ENCODE measurements at places on chromosomes 2 and 18.

- peak; percentile 46 for DNase-seq
These were observed 759.4 kb downstream of the ADCYAP1 start for GRCh38 chr18:1663879-1664705.

- no peak for DNase-seq
These were observed 48.7 kb upstream of the ZNF385B start for GRCh38 chr2:179909845-179910734.

- DNase-seq, result peak; percentile 40
These were observed 249.7 kb upstream of the OSR1 start for GRCh38 chr2:19607931-19608771.

- DNase-seq, result no peak
These were observed 6.6 kb upstream of the SEMA4C start for GRCh38 chr2:96876269-96877041.

GRCh38 chr2:1607971-1608688 lies 136.2 kb downstream of the PXDN start:
- DNase-seq, result peak; percentile 85

DNA sequence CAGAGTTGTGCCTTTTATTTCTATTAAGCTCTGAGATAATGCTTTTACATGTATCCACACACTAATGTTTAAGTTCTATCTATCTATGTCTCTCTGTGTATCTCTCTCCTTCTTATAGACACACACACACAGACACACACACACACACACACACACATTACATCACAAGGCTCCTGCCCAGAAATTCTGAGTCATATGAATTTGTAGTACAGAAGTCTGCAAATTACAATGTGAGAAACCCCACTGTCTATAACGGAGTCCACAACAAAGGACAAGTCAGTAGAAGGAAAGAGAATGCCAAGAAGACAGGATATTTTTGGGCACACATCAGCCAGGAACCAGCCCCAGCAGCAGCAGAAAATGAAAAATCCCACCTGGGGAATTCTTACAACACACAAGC lies 142.4 kb downstream of the EN1 start:
- DNase-seq, result peak; percentile 39

GRCh38 chr18:39589496-39589895 lies 2023.9 kb upstream of the CELF4 start:
- DNase-seq, result no peak

- no peak for DNase-seq
These were observed 128.4 kb upstream of the FAM98A start for GRCh38 chr2:33727361-33728032.

DNA sequence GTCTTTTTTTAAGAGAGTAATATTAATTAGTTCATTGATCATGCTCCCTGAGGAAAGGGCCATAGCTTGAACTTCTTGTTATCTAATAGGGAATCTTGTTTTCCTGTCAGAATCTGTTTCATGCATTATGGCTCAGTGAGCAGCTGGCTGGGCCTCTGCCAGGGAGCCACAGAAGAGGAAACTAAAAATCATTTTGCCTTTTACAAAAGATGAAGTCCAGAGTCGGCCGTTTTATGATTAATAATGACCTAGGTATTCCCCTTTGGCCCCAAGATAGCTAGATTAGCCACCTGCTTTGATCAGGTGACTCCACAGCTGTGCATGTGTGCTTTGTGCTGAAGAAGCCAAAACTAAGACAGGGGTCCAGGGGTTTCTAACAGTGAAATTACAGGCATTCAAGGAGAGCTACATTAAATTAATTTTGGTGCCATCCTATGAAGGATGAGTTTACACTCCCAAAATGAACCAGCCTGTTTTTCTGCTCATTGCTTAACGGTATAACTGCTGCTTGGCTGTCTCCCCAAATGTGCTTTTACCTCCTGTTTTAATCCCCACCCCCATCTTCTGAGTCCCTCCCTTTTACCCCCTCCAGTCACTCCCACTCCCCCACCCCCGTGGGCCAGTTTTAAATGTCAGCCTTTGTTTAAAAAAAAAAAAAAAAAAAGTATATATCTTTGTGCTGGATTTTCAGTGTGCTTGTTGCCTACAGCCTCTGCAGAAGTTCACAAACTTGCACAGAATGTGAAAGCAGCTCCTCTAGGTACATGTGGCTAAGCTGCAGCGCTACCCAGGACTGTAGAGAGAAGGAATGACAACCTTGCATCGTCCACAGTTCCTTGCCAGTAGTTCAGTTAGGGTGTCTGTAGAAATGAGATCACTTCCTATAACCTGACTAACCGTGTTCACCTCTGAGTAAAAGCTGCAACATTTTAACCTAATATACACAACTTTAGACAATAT lies 93.1 kb downstream of the CABLES1 start:
- peak; percentile 40 for DNase-seq

- no peak for DNase-seq
These were observed 17.9 kb downstream of the PIAS2 start for GRCh38 chr18:46899274-46899948.

DNA sequence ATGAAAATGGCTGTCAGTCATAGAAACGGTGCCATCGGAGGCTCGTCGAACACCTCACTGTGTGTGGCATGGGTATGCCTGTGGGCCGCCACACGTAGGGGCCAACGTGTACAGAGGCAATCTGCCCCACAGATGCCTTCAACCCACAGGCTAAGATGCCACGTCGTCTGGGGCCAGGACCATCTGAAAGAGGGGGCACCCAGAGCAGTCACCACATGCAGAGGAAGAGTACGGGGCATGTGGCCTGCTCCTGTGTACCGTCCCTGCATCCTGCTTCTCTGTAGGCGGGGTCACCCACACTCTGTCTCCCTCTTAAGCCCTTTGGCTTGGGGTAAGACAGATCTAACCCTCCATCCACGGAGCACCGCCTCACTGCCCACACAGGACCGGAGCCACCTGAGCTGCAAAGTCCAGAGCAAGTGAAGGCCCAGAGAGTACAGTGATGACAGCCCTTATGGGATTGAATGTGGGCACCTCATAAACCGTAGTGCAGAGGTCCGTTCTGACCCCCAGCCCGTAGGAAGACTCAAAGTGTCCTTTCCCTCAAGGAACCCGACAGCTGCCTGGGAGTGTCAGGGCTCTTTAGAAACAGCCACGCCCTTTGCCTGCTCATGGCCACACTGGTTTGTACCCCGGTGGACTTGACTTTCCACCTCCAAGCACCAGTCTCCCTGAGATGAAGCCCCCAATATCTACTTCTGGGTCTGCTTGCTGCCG lies 66.2 kb downstream of the TWIST2 start:
- DNase-seq, result no peak

- no peak for DNase-seq
These were observed 66.7 kb downstream of the BIRC6 start for GRCh38 chr2:32423536-32423935.

DNA sequence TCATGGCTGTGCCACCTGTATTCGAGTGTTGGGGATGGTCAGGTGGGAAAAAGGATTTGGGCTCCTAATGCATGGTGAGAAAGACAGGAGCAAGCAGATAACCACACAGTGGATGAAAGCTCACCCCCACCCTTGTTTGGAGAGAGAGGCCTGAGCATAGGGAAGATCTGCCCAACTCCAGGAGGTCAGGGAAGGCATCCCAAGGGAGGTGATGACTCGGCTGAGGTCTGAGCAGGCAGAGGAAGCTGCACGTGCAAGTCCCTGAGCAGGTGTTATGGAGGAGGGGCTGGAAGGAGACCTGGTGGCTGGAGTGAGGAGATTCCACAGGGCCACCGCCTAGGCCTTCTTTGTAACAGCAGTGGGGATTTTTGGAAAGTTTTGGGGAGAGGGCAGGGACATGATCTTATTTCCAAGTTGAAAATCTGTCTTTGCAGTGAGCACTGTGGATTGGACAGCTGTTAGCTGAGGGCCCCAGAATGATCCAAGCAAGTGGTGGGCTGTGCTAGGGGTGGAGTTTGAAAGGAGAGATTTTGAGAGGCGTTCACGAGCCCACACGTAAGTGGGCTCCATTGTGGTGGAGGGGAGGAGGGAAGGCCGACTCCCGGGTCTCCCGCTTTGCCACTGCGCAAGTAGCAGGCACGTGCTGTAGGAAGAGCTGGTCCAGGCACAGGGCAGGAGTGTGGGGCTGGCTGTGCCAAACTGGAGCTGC lies 228.5 kb downstream of the GLI2 start:
- DNase-seq, result no peak

- DNase-seq, result no peak
These were observed 93.0 kb upstream of the CTAGE1 start for GRCh38 chr18:22510697-22511096.

- no peak for DNase-seq
These were observed 245.4 kb downstream of the RAD51AP2 start for GRCh38 chr2:17272652-17273525.

DNA sequence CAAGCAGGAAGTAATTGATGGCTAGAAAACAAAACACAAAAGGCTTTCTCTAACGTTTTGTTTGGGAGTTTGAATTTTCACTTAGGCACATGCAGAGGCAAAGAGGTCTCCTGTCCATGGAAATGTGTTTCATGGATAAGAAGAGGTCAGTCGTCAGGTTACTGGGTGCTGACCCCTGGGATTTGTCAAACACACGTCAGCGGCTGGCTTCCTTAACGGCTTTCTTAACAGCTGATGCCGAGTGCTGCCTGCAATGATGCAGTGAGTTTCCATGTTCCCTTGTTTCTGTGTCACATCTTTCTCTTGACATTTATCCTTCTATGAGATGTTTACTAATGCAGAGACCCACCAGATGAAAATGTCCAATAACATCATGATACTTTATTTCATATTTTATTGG lies 31.7 kb downstream of the GPR39 start:
- DNase-seq, result no peak

DNA sequence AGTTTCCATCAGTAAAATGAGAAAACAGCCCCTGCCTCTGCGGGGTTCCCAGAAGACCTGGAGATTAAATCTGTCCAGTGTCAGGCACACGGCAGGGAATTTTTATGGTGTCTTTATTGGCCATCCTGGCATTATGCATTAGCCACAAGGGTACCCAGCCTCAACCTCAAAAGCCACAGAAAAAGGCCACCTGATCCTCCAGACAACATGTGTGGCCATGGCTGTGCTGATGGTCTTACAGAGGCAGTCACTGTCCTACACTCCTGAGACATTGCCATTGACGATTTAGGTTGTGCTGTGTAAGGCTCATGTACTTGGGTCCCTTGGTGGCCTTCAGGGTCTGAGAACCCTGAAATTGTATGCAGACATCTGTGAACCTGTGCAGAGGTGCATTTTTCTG lies 115.6 kb downstream of the SMAD7 start:
- no peak for DNase-seq

DNA sequence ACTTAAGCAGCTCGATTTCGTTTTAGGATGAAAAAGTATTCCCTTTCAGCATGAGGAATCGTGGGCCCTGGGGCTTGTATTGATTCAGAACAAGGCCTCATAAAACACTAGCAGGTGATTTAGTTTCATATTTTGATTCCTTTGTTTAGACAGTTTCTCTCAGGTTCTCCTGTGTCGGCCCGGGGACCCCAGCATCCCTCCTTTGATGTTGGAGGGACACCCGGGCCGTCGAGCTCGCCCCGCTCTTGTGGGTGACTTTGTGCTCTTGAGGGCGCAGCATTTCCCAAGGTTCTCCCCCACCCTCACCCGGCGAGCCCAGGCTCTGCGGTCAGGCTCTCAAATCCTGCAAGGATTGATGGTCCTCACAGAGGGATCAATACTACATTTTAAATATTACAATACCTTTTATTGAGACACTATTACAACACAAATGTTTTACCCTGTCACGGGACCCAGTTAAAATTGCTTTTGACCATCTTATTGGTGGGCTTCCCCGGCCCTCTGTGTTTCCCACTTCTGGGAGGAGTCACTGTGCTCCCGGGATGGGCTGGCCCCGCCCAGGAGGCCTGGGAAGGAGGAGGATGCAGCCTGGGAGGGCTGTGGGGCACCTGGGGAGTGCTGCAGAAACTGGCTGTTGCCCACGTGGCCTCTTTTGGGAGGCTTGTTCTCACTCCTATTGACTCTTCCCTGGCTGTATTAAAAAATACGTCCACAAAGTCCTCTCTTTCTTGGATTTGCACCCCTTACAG lies 222.6 kb downstream of the INSIG2 start:
- no peak for DNase-seq

- no peak for DNase-seq
These were observed 842.4 kb downstream of the TDRD15 start for GRCh38 chr2:21966139-21966538.

DNA sequence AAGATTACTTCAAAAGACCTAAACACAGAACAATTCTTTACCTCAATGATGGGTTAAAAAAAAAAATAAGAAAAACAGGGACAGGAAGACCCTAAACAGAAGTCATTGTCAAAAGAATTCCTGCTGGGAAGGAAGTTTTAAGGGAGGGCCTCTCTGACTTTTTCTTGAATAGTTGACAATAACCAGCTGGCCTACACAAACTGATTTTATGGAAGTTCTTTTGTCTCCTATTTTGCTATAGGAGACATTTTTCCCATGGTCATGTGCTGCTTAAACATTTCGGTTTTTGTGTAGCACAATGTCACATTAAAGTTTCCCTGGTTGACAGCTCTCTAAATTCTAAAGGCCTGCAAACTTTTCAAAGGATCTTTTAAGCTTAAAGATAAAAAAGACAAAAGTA lies 55.3 kb downstream of the RFTN2 start:
- DNase-seq, result no peak

- DNase-seq, result no peak
These were observed 83.9 kb upstream of the LRPPRC start for GRCh38 chr2:44079686-44080085.

- DNase-seq, result peak; percentile 98
These were observed 173.9 kb upstream of the PID1 start for GRCh38 chr2:229445019-229445418.

DNA sequence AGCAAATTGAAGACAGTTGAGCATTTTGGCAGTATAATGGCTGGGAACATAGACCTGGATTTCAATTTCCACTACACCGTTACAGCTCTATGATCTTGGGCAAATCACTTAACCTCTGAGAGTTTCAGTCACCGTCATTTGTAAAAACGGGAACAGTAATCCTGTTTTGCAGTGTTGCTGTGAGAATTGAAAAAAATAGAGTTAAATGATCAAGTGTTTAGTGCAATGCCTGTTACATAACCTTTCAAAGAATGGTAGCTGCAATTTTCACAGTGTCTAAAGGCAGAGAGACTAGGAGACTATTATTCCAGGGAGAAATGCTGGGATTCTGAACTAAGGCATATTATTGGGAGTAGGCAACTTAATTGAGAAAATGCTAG lies 2.0 kb downstream of the AGPS start:
- no peak for DNase-seq

DNA sequence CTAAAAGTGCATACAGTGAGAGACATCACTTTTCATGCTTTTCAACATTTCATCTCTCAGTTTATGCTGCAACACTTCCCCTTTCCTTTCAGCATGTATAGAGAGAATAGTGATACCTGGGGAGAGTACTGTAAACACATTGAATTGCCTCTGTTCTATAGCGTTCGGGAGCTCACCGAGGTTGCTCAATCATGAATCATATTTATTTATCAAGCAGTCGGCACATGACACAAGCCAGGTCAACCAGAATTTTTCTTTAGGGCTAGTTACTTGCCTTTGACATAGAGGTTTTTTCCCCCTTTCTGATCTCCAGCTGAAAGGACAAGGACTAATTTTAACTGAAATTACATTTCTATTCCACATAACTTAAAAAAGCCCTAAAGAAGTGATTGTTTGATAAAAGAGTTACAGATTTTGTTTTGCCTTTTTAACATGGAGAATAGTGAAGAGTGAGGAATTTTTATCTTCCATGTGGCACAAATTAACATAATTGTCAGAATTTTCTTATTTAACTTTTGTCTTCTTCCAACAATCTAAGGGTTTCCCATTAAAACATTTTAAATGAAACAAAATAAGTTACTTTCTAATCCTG lies 690.9 kb upstream of the TMEFF2 start:
- peak; percentile 89 for DNase-seq
